ENCODE measurements at places on chromosomes 7 and 10.

- no peak for DNase-seq
These were observed 565.7 kb upstream of the ANKRD30A start for GRCh38 chr10:36559412-36560400.

- DNase-seq = no peak
These were observed 121.9 kb downstream of the INPP5A start for GRCh38 chr10:132659206-132660091.

DNA sequence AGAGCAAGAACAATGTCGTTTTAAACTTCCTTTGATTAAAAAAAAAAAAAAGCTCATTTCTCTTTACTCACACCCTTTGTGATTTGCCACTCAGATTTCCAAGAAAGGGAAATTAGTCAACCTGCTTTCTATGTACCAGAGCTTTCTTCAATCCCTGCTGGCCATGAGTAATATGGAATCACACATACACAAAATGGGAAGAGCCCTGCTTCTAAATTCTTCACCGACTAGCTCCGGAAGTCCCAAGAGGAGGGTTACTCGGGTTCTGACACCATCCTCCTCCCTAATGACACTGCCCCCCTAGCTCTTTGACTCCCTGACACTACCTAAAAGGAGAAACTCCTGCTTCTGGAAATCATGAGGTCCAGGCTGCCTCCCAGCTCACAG is 81.8 kb upstream of the SFMBT2 start:
- no peak for DNase-seq

GRCh38 chr10:97904576-97904975 is 54.9 kb downstream of the GOLGA7B start:
- no peak for DNase-seq

DNA sequence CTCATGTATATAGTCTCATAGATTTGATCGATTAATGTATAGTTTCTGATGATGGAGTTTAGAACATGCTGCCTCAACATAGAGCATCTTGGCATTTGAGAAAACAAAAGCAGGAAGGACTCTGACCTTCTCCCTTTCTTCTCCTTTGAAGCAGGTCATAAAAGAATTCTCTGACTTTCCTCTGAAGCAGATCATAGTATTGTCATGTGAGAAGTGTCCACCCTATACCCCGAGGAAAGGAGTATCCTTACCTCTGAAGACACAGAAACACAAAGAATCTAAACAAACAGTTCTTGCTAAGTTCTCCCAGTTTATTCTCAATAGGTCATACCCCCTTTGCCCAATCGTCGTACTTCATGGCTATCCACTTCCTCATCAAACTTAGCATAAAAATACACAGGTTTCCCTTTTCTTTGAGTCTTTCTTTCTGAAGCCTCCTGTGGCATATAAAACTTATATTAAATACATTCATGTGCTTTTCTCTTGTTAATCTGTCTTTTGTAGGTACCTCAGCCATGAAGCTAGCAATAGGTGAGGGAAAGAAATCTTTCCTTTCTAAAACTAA is 194.9 kb downstream of the REEP3 start:
- DNase-seq = no peak

DNA sequence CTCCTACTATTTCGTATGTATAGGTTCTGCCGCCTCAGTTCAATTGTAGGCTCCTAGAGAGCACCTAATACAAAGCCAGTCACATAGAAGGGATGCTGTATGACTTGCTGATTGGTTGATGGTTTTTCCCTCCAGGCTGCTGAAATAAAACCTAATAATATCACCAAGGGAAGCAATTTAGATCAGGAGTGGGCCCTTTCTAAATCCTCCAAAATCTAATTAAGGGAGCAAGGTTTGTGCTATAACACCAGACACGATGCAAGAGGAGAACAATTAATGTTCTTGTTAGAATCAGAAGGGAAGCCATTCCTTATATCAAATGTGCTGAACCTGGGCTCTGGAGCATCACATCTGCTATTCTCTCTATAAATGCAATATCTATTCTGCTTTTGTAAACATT is 42.0 kb upstream of the SLC13A1 start:
- no peak for DNase-seq

DNA sequence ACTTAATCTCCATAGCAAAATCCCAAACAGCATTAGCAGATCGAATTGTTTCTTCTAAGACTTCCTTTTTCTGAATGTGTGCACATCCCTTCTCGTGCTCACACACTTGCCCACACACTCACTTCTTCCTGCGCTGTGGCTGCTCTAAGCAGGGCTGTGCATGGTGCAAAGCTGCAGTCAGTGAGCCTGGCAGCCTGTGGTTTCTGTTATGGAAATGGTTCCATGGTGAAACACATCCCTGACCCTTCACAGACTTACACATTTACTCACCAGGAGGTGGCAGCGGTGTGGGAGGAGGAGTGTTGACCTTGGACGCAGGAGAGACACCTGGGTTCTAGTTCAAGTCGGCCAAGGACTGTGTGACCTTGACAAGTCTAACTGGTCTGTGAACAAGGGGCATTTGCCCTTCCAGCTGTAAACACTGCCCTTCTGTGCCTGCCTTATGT is 24.9 kb downstream of the MTURN start:
- DNase-seq = peak; percentile 19

- DNase-seq = no peak
These were observed 604.3 kb upstream of the GALNT17 start for GRCh38 chr7:70527520-70528115.

DNA sequence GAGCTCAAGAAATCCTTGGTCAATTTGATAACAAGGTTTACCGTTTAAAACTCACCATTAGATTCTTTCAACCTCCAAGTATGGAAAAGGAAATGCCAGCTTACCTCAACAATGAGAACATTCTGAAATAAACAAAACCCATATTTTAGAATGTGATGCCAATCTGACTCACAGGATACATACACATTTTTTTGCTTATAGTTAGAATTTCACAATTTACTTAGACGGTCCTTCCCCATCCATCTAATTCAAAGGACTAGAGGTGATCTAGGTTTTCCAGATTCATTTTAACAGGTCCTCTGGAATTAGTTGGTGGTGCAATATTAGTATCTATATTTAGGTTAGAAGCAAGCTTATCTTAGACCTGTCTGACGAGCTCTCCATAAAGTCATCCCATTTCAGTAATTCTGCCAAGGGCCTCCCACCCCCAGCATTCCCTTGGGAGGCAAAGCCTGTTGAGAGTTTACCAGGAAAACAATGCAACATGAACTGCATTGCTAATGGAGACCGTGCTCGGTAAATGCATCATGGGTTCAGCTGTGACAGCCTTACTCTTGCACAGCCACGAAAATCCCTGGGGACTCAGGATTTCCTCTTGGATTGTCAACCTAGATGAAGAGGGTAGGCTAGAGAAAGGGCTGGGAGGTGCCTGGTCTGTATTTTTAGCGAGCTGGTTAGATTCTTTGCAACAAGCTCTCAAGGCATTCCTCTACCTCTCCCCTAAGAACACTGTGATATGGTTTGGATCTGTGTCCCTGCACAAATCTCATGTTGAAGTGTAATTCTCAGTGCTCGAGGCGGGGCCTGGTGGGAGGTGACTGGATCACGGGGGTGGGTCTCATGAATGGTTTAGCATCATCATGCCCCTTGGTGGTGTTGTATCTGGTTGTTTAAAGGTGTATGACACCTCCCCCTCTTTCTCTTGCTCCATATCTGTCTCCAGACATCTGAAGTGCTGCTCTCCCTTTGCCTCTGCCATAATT is 93.8 kb downstream of the PRTFDC1 start:
- peak; percentile 90 for DNase-seq

DNA sequence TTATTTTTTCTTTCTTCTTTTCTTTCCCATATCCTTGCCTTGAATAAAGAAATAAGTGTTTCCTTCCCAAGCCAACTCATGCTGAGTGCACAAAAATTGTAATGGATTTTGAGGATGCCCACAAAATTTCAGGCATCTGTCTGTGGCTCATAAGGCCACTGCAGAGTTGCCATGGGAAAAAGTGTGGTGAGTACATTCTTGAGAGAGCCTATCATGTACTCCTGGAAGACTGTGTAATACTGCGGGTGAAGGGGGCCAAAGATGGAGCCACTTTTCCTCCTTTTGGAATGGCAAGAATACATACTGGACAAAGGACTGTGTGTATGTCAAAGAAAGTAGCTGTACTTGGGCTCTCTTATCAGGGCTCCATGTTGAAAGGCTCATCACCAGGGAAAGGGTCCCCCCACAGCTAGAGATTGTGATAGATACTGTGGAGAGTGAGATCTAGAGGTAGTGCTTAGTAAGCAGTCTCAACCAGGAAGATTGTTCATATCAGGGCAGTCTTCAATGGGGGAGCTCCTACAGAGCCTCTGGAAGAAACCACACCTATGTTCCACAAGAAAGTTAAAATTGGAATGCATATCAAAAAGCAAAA is 341.6 kb upstream of the KCND2 start:
- DNase-seq = no peak

GRCh38 chr10:83820033-83820432 is 319.3 kb upstream of the GHITM start:
- DNase-seq = peak; percentile 72

DNA sequence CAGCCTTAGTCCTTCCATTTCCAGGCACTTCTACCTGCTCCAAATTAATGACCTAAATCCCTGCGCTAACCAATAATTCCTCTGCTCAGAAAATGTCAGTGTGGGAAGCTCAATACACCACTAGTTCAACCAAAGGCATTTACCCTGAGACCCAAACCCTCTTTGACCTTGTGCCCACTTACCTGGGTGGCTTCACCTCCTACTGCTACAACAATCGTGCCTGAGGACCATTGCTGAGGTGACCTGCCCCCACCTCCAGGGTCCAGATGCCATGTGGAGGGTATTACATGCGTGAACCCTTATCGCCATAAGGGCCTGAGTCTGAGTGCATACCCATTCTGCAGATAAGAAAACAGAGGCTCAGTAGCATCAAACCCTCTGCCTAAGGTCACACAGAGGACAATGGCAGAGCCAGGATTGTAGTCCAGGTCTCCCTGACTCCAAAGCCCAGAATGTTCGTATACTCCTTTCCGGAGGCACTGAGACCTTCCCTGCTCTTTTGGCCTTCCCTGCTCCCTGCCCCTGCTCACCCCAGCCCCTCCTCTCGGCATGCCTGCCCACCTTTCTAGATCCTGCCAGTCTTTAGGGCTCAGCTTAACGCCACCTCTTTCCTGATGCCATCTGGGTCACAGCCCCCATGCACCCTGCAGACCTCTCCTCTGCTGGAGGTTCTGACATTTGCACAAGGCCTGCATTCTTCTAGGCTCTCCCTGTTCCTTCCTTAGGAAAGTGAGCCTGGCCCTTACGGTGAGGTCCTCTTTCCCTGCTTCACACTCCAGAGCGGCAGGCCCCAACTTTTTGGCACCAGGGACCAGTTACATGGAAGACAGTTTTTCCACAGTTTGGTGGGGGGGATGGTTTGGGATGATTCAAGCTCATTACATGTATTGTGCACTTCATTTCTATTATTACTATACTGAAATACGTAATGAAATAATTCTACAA is 94.9 kb downstream of the CHST15 start:
- DNase-seq = no peak

- DNase-seq = no peak
These were observed 240.3 kb upstream of the KAT6B start for GRCh38 chr10:74586088-74586585.

GRCh38 chr7:93442478-93443224 is 131.9 kb downstream of the CALCR start:
- DNase-seq = peak; percentile 52

DNA sequence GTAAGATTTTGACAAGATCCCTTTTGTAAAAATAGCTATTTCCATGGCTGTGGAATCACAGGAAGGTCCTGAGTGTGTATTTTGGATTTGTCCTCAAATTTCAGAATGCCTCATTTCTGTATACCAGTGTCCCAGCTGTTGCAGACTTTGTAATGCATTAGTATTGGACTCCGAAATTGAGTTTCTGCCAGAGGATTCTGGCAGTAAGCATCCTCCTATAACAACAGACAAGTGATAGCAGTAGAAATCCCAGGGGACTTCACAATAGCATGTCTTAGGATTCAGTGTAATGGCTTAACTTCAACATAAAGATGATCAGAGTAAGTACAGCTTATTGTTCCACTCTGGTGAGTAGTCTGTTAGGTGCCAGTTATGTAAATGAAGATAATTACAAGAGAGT is 104.6 kb downstream of the FOXP2 start:
- peak; percentile 2 for DNase-seq

DNA sequence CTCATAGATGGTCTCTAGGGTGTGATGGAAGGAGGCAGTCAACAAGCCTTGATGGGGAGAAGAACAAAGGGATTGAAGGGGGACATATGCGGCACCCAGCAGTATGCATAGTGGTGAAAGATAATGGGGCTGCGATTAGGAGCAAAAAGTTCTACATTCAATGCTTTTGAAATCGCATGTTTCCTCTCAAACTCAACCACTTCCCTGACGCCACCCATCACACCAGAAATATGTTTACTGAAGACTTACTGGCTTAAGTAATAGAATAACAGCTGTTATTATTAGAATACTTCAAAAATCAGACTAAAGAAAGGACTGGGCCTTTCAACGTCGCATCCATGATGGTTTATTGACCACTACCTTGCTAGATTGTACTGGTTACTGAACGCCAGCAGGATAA is 31.5 kb downstream of the MKRN1 start:
- DNase-seq = no peak

DNA sequence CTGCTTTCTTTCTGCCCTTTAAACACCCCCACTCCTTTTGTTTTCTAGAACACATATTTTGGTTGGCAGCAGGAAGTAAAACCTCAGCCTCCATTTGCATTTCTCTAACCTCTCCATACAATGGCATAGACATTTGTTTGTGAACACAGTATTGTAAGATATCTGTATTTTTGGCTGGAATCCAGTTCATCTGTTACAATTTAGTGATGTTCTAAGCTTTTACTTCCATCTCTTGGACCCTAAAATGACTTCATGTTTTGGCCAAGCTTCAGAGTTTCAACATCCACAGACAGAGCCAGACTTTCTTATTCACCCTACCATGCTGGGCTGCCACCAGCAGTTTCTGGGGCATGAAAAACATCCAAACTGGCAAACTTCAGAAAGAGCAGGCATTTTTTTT is 21.1 kb upstream of the AUTS2 start:
- peak; percentile 40 for DNase-seq

GRCh38 chr7:36777062-36777461 is 52.8 kb upstream of the AOAH start:
- no peak for DNase-seq

DNA sequence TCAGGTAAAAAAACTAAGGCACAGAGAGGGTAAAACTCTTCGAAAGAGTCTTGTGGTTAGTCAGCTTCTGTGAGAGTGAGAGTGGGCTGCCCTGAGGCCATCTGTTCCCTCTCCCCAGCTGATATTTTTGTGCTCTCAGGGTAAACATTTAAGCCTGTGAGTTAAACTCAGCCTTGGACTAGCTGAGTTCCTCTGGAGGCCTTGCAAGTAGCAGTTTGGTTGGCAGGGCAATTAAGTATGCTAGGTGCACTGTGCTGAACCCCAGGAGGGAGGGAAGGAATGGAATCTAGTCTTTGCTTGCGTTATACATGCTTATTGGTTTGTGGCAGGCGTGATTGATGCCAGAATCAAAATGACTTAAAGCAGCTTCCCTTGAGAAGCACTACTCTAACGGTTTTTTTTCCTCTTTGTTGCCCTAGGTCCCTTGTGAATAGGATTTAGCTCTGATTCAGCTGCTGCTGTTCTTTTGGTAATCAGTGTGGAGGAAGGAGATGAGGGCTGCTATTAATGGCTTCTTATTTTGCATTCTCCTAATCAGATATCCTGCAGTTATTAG is 140.2 kb downstream of the AUTS2 start:
- peak; percentile 4 for DNase-seq

Measured in fibroblast of pulmonary artery (primary cell).